GM13977 (cell line): ENCODE measurements at places on chromosomes 13 and 19.

DNA sequence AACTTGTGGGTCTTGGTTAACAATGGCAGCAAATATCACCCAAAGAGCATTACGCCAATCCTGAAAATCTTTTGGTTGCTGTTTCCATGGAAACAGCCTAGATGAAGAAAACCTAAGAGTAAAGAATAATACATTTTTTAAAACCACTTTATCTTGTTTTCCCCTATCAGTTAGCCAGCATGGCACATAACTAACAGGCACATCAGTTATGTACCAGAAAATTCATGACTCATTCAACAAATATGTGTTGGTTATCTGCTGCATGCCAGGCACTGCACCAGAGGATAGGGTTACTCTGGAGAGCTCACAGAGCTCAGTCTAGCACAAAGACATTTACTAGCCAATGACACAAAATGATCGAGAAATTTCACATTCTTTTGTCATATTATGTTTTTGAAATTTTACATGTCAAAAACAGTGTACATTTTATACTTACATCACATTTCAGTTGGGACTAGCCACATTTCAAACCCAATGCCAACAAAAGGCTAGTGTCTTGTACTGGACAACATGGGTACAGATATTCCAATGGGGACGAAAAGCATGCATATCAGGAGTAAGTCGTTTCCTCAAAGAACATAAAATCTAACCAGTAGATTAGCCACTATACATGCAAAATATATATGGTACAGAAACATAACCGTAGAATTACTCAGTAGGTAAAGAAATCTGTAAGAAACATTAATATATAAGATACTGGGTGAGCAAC lies 20.3 kb downstream of the LNX2 start:
- DNase-seq = no peak

DNA sequence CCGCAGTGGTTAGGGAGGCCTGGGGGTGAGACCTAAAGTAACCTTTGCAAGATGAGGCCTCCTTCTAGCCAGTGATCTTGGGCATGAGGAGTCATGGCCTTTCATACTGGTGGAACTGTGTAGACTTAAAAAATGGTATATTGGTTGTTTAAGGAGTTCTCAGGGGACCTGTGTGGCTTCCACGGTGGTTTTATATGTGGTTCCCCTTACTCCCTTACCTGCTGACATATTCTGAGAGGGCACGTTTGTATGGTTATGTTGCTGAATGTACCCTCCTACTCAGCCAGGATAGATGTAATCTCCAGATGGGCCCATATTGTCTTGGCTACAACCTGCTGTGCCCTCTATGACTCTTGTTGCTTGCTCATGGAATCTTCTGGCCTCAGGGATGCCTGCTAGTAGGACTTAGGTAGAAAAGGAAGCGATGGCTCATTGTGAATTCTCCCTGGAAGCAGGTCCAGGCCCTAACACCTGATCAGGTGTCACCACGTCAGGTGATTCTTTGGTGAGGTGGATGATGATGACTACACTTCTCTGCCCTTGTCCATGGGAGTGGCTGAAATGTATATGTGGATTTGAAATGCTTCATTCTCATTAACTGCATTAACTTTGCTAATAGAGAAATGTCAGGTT lies 1.8 kb downstream of the ZNF460 start:
- DNase-seq = peak; percentile 40

DNA sequence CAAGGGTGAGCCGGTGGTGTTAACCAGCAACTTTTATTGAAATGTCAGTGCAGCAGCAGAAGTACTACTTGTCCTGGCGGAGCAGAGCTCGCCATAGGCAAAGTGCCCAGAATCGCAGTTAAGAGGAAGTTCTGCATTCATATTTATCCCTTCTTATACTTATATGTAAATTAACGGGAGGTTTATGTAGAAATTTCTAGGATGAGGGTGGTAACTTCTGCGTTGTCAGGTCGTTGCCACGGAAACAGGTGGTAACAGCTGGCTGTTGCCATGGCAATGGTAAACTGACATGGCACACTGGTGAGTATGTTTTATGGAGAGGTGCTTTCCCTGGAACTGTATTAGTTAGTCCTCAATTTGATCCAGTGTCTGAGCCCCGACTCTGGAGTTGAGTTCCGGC lies 2494.9 kb upstream of the PCDH20 start:
- no peak for DNase-seq

DNA sequence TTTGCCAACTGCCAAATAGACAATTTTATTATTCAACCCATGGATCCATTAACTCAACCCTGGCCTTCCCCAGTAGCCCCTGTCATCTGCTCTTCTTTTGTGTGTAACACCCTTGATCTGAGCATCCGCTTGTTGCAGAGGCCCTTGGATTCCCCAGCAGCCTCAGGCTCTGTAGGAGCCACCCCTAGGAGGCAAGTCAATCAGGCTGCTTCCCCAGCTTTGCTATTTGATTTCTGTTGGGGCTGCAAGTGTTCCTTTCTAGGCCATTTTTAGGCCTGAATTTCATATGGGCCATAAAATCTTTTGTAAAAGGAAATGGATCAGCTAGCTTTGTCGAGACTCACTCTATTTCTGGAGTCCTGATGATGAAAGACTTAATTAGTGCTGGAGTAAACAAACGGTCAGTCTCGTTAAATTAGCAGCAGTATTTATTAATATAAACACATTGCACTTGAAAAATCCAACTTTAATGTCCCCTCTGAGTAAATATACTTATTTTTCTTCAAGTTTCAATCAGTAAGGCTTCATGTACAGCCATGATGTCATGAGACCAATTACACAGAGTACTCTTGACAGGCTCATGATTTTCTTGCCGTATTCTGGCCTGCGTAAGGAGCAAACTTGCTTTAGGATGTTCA lies 105.3 kb downstream of the RGCC start:
- DNase-seq = no peak

GRCh38 chr13:74288361-74288911 lies 154.2 kb upstream of the KLF12 start:
- DNase-seq = no peak

GRCh38 chr13:94414708-94415107 lies 64.8 kb downstream of the DCT start:
- DNase-seq = no peak
